ENCODE measurements at places on chromosomes 3 and 15.

DNA sequence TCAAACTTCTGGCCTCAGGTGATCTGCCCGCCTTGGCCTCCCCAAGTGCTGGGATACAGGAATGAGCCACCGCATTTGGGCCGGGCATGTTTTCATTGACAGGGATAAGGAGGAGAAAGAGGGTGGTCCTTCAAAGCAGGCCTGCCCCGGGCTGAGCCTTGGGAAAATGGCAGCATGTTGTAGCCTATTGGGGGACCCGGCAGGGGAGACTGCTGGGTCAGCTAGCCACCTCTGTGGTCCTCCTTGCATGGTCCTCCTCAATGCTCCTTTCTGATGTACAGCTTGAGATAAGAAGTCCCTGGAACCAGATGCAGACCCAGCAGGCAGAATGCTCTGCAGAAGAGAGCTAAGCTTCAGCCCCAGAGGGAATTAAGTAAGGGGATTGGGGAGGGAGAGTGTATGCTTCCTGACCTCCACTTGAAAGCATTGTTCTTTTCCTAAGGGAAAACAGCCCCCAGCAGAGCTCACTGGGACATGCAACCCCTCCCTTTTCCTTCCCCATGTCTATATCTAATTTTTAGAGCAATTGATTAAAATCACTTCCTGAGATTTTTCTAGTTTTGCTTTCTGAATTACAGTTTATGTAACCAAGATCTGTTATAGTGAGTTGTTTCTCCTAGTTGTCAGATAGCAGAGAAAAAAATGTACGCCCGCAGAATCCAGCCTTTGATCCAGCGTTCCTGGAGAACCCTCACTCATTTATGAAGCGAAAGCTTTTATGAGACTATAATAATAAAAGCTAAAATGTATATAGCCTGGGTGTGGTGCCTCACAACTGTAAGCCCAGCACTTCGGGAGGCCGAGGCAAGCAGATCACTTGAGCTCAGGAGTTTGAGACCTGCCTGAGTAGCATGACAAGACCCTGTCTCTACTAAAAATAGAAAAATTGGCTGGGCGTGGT, 48.7 kb upstream of the VILL start:
- DNase-seq: no peak

DNA sequence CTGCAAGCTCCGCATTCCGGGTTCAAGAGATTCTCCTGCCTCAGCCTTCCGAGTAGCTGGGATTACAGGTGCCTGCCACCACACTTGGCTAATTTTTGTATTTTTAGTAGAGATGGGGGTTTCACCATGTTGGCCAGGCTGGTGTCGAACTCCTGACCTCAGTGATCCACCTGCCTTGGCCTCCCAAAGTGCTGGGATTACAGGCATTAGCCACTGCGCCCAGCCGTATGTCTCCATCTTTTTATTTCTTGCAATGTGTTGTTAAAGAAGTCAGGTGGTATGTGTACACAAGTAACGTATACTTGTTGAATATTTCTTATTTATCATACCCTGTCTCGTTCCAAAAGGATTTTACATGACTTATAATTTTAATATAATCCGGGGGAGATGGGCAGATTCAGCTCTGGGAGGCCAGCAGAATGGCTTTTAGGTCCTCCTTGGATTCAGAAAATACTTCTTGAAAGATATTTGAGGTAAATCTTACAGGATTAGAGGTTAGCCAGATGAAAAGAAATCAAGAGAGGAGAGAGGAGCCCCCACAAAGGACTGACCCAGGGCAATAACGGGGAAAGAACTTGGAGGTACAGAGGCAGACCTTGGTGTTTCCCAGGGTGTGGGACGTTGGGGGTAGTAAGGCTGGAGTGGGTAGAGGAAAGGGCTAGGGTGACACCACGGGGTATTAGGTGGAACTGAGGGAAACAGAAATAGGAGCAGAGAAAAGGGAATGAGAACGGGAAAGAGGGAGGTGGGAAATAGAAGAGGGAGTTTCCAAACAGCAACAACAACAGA, 27.2 kb upstream of the MUC20 start:
- no peak for DNase-seq

DNA sequence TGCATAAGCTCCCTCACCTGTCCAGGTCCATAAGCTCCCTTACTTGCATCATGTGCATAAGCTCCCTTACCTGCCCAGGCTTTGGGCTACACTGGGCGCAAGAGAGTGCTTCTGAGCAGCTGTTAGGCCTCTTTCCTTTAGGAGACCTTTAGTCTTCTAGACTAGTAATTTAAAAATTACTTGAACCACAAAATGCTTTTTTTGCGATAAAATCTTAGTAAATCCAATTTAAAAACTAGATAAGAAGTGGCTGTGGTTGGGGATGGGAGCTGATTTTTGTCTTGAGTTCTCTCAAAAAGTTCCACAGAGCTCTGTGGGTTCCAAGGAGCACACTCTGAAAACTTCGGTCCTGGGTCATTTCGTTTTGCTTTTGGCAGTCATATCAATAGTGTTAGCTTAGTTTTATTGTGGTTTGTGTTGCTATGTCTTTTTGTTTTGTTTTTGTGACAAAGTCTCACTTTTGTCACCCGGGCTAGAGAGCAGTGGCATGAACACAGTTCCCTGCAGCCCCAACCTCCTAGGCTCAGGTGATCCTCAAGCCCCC, 6.7 kb downstream of the CEMIP start:
- DNase-seq: no peak

- DNase-seq: no peak
These were observed 67.9 kb downstream of the CRTC3 start for GRCh38 chr15:90597577-90597976.

All from retina (tissue), 1 donor.